ENCODE measurements at places on chromosomes 12 and 14. TPM values are rescaled to one million over a fixed set of nuclear protein-coding genes. Genes with fewer than 3 reads are reported as not detected.

DNA sequence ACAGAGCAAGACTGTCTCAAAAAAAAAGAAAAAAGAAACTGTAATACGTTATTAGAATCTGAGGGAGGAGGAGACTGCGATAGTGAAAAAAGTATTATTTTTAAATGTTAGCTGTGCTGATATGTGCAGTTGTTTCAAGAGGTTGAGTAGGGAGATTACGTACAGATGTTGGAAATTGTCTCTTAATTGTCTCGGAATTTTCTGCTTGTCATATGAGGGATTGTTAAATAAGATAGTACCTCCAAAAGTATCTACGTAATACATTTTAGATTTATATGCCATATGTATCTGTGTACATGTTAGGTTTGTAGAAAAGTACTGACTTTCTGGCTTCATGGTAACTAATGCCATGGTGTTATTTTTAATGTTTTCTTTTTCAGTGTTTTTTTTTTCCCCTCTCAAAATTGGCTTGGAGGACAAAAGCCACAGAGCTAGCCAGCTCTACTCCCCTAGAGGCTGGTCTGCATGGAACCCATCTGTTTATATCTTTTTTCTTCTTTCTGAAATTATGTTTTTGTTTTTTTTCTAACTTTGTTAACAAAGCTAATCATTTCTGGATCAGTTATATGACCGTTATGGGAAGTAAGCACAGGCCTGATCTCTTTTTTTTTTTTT is 3.4 kb downstream of the RIMKLB start:
- no peak overlapping the region for H3K4me3 ChIP-seq
- H3K27me3 ChIP-seq: no peaks in the 10 kb centered on the region
- H3K36me3 ChIP-seq: no peaks in the 10 kb centered on the region
- H3K4me1 ChIP-seq: peaks cover 18% of the 10 kb centered on the region
- no peak overlapping the region for H3K27ac ChIP-seq

DNA sequence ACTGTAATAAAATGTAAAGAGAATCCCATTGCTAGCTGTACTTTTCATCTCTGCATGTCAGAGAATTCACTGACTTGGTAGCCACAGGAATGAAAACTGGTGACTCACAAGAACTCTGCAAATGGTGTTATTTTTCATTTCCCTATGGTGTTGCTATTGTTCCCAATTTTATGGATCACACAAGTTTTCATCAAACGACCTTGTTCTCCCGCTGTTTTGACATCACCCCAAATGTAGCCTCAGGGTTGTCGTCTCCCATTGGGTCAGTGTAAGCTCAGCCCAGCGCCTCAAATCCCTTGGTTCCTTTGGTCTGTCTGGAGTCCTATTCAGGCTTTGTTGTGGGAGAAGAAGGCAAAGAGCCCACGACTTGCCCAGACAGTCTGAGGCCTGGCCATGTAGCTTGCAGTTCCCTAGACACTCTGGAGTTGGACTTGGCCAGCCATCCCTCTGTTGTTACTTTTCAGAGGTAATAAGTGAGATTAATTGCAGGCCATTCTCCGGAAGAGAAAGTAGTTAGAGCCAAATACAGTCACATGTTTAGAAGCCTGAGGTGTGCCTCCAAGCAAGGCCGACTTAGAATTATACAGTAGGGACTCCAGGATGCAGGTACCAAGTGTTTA is 159.2 kb downstream of the TGFB3 start:
- no peaks in the 10 kb centered on the region for H3K27me3 ChIP-seq
- H3K36me3 ChIP-seq: peaks cover 14% of the 10 kb centered on the region
- no peak overlapping the region for H3K4me3 ChIP-seq
- H3K27ac ChIP-seq: no peak overlapping the region
- no peak for DNase-seq

GRCh38 chr14:60644666-60645065 is 4.6 kb downstream of the SIX1 start:
- peaks cover 80% of the 10 kb centered on the region for H3K27me3 ChIP-seq
- H3K4me1 ChIP-seq: peaks cover 44% of the 10 kb centered on the region
- no peaks in the 10 kb centered on the region for H3K36me3 ChIP-seq
- H3K27ac ChIP-seq: no peak overlapping the region
- no peak for DNase-seq

Gene ZBTB42
- 1.3 TPM for total RNA-seq

All from activated naive CD4-positive, alpha-beta T cell treated with anti-CD3 and anti-CD28 coated beads for 36 hours (primary cell).